ENCODE measurements at places on chromosomes 7 and 10.
A peak's percentile ranks its signal among the peaks of the same experiment; 100 is the strongest.

DNA sequence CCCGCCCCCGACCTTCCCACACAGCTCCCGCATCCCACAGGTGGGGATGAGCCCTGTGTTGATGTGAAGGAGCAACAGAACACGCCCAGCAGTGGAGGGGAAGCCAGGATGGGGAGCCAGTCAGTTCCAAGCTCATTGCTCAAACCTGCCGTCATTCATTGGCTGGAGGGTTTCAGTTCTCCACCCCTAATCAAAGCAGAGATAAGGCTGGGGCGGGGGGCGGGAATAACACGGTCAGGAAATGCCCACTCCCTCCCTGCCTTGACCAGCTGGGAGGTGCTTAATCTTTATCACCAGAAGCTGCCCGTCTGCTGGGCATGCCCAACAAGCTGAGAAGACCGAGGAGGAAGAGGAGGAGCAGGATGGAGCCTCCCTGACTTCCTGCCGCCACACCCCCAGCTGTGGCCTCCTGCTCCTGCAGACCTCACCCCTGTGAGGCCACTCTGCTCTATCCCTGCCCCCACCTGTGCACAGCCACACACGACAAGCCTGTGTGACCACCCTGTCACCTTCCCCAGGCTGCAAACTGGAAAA, 265.1 kb downstream of the ZEB1 start:
- peak; percentile 64 for DNase-seq

DNA sequence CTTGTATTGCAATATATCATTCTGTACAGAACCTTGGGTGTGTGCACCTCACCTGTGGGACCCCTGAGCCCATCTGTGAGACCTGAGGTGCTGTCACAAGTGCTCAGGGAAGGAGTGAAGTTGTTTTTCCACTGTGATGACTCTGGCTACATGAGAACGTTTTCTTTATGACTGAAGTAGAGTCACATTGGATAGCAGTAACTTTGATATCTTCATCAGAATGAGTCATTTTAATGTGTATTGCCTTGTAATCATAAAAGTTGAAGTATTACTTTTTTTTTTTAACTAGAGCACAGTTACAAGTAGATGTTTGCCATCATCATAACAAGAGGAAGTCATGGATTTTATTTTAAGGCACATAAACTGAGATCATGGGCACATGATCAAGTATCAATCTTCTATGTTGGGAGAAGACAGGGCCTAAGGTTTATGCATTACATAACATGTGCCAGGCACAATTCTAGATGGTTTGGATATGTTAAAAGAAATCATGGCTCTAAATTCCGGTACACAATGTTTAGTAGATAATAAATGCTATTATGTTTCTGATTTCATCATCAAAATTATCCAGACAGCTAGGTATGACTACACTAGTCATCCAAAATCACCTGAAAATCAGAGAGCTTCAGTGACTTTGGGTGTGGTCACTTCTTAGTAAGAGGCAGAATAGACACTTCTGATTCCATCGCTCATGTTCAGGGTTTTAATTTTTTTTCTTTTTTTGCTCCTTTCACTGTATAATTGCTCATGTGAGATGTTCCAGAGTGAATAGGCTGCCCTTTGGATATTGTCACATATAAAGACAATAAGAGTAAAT, 82.7 kb upstream of the KLF6 start:
- no peak for DNase-seq

DNA sequence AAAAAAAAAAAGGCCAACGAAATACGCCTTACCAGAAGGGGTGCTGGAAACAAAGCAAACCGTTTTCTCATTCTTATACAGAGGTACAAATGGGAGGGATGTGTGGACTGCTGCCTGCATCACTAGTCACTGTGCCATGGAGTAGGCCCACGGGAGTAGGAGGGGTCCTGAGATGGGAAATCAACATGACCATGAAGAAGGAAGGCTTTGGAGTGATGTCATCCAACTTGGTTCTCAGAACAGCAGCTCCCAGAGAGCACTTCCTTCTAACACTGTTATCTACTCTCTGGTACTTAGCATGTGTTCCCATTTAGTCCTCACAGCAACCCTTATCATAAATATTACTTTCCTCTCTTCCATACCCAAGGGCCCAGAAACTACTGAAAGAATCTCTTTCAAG, 60.0 kb upstream of the LRGUK start:
- DNase-seq, result no peak

DNA sequence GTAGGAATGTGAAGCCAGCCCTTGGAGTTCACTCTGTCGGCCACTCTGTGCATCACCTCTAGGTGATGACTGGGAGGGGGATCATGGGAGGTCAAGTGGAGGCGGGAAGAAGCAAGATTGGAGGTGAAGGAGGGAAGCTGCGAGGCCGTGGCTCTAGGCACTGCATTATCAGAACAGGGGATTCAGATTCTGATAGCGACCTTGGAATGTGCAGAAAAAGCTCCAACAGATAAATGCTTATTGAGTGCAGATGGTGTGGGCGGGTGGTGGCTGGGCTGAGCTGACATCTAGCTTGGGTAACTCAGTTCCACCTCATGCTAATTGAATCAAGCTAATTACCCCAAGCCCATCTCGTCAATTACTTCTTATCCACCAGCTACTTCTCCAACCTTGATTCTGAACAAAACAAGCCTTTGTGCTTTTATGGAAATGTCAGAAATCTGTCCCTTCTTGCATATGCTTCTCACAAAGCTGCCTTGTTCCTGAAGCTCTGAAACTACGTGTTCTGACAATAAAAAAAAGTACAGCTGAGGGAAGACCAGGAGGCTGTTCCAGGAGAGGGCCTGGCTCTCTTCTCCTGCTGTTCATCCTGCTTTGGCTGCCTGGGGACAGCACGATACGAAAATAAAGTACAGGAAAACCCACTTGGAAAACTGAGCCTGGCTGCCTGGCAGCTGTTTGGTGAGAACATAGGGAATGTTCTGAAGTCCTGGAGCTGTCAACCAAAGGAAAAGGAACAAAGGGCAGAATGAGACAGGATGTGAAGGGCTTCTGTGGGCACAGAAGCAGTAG, 27.5 kb downstream of the STRA8 start:
- DNase-seq, result no peak

DNA sequence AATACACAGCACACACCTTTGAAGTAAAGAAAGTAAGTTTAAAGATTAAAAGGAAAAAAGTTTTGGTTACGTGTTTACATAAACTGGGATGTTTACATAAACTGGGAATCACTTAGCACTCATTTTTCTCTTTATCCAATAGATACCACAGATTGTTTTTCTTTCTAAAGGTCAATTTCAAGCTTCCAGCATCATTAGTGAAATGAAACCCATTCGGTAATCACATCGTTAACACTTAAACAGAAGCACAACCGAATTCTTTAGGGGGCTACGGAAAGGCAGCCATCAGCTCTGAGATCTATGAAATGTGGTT, 1.1 kb downstream of the ODAD2 start:
- no peak for DNase-seq

DNA sequence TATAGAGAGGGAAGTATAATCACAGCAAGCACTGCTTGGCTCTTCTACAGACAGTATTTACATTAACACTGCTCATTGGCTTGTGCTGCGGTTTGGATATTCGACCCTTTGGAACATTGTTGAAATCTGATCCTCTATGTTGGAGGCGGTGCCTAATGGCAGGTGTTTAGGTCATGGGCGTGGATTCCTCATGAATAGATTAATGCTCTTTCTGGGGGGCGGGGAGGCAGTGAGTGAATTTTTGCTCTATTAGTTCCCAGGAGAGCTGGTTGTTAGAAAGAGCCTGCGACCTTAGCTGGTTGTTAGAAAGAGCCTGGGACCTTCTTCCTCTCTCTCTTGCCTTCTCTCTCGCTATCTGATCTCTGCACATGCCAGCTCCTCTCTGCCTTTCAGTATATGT, 77.3 kb upstream of the SVIL start:
- no peak for DNase-seq

GRCh38 chr7:129887865-129888264, 64.9 kb downstream of the UBE2H start:
- no peak for DNase-seq

DNA sequence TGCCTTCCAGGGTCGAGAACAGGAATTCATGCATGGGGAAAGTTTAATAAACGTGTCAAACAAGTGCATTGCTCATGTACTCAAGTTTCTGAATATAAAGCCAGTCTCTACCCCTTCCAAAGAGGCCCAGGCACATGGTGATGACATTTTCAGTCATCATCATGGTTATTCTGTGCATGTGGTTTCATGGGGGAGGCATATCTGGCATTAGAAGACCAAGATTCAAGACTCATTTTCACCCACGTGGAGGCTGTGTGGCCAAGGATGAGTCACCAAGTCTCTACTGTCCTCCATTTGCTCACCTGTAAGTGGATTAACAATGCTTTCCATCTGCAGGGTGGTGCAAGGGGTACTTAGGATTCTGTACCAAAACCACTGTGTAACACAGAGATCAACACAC, 34.0 kb upstream of the CNPY1 start:
- no peak for DNase-seq

DNA sequence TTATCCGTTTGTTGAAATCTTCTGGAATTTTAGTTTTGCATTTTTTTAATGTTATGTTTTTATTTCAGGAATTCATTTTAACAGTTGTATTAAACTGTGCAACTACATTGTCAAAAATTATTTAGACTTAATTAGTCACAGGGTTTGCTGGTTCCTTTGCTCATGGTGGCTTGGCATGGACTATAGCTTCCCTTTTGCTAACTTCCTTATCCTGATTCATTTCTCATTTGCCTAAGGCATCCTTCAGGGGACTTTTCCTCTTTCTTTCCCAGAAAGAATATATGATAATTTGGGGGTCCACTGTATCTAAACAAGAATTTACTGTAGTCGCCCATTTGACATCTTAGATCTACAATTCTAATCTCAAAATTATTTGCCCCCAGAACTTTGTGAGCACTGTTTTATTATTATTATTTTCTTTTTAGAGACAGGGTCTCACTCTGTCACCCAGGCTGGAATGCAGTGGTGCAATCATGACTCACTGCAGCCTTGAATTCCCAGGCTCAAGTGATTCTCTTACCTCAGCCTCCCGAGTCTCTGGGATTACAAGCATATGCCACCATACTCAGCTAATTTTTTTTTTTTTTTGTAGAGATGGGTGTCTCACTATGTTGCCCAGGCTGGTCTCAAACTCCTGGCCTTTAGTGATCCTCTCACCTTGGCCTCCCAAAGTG, 13.9 kb downstream of the FIGNL1 start:
- DNase-seq, result no peak

DNA sequence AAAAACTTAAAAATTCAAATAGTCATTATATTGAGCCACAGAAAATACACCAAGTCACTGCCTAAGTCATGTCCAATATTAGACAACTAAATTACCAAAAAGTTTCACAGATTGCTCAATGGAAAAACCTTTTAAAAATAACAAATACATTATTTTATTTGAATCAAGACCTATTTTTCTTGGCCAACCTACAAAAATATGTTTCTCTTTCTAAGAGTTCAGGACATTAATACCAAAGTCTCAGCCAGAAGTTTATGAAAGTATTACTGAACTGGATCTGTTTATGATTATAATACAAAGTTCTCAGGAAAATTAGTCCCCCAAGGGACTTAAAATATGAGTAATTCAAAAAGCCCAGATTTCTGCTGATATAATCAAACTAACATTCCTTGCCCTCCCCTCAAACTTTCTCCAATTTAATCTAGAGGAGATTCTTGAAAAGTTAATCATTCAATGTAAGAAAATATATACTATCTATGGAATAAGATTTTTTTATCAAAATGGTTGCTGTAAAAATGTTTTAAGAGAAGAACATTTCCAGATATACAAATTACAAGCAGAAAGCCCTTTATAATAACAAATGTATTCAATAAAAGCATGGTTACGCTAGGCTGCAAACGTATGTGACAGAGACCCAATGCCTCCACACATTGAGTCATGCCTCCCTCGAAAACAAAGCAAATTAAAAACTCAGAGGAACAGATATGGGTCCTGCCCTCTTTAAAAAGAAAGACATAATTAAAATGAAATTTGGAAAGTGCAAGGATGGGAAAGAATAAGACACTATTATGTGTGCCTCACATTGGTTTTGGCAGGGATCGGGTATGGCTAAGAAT, 381.6 kb downstream of the PARD3 start:
- no peak for DNase-seq

DNA sequence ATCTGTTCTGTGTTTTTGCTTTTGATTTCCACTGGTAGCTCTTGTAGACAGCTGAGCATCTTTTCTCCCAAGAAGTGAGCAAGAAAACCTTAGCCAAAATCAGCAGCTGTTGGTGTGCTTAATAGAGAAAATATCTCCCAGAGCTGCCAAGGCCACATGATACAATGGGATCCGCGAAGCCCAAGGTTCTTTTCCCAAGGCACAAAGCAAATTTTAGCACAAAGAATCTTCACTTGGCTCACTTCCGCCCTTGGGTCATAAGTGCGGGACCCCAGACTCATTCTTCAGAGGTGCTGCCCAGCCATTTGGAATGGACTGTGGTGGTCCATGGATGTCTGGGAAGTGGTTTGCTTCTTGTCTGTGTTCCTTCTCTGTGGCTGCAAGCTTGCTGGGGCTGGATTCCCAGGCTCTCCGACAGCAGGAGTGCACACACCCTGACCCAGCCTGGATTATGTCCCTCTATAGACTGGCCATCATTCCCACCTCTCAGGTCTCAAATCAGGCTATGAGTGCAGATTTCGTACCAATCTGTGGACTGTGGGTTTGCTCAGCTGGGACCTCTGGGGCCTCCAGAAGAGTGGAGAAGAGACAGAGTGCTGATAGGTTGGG, 93.0 kb upstream of the TMEM72 start:
- DNase-seq, result no peak

GRCh38 chr7:141654551-141654950, 47.4 kb downstream of the DENND11 start:
- peak; percentile 49 for DNase-seq

- DNase-seq, result no peak
Observed at GRCh38 chr10:105837951-105838350, 1196.9 kb downstream of the SORCS3 start.

GRCh38 chr7:129907122-129907736, 45.5 kb downstream of the UBE2H start:
- DNase-seq, result no peak
